CD4-positive, CD25-positive, alpha-beta regulatory T cell (primary cell): ENCODE measurements at places on chromosomes 13 and 19.

DNA sequence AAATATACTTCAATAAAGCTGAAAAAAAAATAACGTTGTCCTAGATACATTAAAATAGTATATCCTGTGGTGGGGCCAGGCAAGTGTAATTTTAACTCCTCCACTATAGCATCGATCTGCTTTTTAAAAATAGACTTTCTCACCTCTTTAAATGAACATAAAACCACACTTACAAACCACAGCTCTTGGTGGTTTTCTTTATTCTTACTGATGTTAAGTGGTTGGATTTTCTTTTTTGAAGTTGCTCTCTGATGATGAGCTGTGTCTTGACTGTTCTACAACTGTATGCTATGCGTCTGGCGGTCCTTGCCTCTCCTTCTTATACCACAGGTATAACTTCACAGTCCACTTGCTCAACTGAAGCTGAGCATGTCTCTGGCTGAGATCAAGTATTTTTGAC is 721.5 kb upstream of the KLHL1 start:
- no peak for DNase-seq

DNA sequence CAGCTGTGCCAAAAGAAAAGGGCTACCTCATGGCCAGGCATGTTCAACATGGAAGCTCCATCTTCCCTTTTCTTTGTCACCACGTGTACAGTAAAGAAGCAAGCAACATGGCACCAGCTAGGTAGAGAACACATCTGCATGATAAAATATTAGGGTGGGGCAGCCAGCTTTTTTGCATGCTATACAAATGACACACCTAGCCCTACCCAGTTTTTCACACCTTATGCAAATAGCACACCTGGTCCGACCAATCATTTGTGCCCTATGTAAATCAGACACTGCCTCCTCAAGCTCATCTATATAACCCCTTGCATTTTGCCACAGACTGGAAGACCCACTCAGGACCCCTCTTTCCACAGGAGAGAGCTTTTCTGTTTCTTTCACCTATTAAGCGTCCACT is 85.5 kb downstream of the STOML3 start:
- no peak for DNase-seq

GRCh38 chr13:99314640-99315176 is 7.5 kb upstream of the GPR183 start:
- DNase-seq: peak; percentile 52

DNA sequence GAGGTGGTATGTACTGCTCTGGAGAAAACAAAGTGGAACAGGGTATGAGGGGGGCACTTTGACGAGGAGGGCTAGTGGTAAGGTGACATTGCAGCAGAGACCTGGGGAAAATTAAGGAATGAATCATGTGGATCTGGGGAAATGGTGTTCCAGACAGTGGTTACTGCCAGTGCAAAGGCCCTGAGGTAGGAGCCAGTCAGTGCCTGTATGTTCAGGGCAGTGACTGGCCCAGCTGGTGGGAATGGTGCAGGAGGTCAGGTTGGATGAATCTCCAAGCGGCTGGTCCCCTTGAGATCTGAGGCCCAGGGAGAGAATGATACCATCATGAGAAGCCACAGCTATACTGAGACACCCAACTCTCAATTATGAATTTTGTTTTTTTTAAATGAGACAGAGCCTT is 4.9 kb downstream of the VAV1 start:
- no peak for DNase-seq

DNA sequence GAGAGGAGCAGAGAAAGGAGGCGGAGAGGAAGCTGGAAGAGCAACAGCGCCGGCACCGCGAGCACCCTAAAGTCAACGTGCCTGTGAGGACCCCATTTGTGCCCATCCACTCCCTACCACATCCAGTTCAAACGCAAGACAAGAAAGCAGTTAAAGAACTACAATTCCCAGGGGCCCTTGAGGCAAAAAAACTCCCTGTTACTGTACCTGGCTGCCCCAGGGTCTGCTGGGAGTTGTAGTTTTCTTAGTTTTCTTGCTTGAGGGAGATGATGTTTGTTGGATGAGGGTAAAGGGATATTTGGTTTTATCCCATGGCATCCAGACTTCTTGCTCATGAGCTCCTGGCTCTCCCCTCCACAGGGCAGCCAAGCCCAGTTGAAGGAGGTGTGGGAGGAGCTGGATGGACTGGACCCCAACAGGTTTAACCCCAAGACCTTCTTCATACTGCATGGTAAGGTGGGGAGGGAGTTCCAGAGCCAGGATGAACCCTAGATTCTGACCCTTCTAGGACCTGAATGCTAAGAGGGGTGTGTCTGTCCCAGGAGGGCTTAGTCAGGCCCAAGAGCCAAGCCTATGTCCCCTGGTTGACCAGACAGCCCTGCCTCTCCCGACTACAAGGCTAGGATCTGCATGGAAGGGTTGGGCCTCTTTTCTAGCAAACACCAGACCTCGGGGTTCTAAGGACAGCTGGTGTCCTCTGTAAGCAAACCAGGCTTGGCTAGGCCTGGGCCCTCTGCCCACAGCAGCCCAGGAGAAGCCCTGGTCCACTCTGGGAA is 13.2 kb downstream of the NUCB1 start:
- DNase-seq: peak; percentile 39

- DNase-seq: no peak
Measured at GRCh38 chr19:35120898-35121297, 5.3 kb downstream of the FXYD3 start.

GRCh38 chr19:15934332-15935078 is at the start of gene CYP4F11:
Gene CYP4F11 (minus strand): TSS chr19:15934529. CDS start chr19:15934408, 121 bp downstream.
- no peak for DNase-seq

- no peak for DNase-seq
Measured at GRCh38 chr13:74301258-74301935, 167.2 kb upstream of the KLF12 start.

GRCh38 chr19:8129061-8129618 is 20.3 kb downstream of the FBN3 start:
- DNase-seq: no peak

- no peak for DNase-seq
Measured at GRCh38 chr13:97353927-97354675, 79.9 kb upstream of the RAP2A start.

GRCh38 chr13:29471551-29471950 is 123.9 kb downstream of the SLC7A1 start:
- DNase-seq: no peak

DNA sequence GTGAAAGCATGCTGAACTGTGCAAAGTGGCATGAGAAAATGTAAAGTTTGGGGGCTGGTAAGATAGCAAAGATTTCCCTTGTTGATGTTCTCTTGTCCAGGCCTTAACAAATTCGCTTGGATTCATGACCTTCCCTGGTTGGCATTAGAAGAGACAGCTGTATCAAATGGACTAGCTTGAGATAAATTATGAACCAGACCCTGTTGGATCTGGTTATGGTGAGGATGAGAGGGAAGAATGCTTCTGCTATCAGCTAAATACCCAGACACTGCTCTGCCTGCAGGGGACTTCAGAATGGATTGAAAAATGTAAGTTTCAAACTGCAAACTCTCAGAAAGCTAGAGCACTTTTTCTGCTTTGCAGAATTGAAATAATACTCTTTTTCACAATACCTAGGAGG is 135.2 kb downstream of the EFNB2 start:
- DNase-seq: no peak

DNA sequence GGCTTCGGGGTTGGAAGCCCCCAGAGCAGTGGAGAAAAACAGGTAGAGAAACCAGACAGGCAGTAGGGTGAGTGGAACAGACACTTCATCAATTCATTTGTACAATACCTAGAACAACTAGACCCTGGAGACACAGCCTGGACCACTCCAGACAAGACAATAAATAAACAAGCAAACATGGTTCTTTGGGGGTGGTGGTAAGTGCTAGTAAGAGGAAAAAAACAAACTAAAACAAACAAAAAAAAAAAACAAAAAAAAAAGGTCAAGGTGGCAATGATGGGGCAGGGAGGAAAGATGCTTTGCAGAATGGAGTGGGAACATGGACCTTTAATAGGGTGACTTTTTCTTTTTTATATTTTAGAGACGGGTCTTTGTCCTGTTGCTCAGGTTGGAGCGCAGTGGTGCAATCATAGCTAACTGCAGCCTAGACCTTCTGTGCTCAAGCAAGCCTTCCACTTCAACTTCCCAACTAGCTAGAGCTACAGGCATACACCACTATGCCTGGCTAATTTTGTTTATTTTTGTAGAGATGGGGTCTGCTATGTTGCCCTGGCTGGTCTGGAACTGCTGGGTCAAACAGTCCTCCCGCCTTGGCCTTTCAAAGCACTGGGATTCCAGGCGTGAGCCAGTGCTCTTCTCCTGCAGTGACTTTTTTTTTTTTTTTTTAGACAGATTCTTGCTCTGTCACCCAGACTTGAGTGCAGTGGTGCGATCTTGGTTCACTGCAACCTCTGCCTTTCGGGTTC is 3.1 kb downstream of the JUNB start:
- peak; percentile 38 for DNase-seq

DNA sequence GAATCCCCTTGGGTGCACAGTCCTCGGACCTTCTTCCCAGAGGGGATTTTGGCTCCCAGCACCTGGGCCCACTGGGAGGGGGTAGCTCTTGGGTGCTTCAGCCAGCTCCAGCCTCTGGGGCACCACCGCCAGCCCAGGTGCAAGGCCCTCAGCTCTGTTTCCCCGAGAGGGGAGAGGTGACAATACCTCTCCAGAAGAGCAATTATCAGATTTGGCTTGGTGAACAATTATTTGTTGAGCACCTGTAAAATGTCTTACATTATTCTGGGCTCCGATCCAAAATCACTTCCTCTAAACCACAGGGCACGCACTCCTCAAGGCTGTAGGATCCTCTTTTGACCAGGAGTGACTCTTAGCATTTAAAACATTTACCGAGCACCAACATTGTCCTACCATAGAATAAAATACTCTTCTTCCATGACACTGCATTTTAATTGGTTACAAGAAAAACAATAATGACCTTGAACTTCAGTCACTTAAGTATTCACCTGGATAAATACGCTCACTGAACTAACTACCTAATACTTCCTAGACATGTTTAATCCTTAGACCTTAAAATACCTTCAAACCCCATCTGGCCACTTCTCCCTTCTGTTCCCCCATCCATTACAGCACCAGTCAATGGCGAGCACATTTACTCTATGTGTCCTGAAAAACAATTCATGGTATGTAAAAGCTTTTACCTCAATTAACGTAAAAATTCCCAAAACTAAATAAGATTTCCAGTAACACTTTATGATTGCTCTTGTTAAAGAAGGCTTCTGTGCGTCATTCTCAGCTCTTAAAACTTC is 54.8 kb downstream of the ABCC4 start:
- DNase-seq: no peak

DNA sequence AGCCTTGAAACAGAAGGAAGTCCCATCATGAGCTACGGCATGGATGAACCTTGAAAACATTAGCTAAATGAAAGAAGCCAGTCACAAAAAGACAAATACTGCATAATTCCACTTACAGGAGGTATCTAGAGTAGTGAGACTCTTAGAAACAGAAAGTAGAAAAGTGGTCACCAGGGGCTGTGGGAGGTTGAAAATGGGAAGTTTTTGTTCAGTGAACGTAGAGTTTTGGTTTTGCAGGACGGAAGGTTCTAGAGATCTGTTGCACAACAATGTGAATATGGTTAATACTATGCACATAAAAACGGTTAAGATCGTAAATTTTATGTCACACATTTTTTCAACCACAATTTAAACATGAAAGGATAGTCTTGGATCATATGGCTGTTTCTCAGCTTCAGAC is 11.9 kb upstream of the SLC10A2 start:
- DNase-seq: no peak

- DNase-seq: no peak
Measured at GRCh38 chr13:50927701-50928100, 18.1 kb downstream of the RNASEH2B start.

DNA sequence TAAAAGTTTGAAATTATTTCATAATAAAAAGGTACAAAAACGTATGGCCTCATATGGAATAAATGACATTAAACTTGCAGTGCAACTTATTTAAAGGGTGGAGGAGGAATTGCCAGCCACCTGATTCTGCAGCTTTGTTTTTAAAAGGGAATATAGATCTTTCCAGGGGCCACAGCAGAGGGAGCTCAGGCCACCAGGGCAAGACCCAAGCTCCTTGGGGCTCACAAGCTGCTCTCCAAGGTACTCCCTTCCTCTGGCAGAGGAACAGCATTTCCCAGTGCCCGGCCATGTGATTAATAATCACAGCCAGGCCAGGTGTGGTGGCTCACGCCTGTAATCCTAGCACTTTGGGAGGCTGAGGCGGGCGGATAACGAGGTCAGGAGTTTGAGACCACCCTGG is 6.2 kb downstream of the ACOD1 start:
- DNase-seq: no peak

- no peak for DNase-seq
Measured at GRCh38 chr19:32688311-32688710, 3.3 kb upstream of the NUDT19 start.

DNA sequence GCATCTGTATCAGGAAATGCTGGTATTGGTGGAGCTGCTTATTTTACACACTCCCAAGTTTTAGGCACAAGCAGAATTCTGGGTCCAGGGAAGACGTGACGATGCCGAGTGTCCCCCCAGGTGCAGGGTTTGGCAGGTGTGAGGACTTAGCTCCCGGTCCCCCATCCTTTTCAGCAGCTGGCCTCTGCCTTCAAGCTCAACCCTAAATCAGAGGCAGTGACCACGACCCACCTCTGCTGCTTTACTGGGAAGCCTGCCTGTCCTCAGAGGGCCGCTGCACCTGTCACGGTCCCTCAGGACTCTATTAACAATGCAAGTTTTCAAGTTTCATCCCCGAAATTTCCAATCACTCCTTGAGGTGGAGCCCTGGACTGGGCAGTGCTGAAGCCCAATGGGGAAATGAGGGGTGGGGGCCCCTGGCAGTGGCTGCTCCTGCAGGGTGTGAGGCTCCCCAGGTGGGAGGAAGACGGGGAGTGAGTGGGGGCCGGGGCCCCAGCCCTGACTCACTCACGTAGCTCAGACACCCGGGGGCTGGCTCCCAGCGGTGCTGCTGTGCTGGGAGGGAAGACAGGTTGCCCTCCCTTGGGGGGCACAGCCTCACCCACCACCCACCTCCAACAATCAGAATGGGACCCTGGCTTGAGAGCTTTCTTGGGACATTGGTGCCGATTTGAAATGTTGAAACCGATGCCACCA is 92.6 kb upstream of the MCF2L start:
- no peak for DNase-seq

DNA sequence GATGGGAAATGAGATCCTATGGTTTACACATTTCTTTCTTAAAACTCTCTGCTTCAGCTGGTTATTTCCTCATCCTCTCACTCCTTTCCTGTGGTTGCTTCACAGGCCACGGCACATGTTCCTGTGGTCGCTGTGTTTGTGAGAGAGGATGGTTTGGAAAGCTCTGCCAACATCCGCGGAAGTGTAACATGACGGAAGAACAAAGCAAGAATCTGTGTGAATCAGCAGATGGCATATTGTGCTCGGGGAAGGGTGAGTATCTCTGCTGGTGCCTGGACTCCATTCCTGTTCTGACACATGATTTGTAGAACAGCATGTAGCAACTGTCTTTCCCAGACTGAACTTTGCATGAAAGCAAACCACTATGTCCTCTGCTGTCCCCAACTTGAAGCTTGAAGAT is 254.2 kb downstream of the ITGBL1 start:
- no peak for DNase-seq

DNA sequence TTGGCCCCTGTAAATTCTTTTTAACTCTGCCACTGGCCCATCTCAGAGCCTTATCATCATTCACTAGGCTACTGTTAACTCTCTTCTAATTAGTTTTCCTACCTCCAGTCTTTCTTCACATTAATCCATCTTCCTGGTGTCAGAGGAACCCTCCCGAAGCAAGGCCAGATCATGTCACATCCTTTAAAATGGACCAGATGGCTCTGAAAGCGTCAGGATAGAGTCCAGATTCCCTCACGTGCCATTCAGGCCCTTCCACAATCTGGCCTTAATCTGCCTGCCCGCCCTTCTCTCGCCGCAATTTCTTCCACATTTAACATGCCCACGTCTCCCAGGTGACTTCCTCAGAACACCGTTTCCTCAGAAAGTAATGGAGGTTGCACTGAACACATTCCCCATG is 86.5 kb downstream of the RFC3 start:
- DNase-seq: no peak
